ENCODE measurements at places on chromosomes 16 and 17.

- no peak for DNase-seq
Measured at GRCh38 chr16:23182679-23183542, at the start of gene SCNN1G. Gene SCNN1G, plus strand, starts transcription at chr16:23182745. Its CDS starts 3,527 bp downstream, at chr16:23186272.

DNA sequence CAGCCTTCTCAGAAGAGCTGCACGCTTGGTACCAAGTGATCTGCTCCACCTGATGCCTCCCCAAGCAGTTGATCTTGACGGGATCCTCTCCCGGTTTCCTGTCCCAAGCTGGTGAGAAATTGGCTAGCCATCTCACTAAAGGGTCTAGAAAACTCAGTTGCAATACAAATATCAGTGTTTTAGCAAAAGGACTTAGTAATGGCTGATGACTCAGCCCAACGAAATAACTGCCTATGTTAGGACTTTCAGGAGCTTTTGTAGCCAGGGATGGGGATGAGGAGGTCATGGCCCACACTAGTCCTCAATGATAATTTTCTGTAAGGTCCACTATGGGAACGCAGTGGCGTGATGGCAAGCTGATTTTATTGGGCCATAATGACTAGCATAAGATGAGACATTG is 23.3 kb upstream of the ENGASE start:
- DNase-seq: no peak

DNA sequence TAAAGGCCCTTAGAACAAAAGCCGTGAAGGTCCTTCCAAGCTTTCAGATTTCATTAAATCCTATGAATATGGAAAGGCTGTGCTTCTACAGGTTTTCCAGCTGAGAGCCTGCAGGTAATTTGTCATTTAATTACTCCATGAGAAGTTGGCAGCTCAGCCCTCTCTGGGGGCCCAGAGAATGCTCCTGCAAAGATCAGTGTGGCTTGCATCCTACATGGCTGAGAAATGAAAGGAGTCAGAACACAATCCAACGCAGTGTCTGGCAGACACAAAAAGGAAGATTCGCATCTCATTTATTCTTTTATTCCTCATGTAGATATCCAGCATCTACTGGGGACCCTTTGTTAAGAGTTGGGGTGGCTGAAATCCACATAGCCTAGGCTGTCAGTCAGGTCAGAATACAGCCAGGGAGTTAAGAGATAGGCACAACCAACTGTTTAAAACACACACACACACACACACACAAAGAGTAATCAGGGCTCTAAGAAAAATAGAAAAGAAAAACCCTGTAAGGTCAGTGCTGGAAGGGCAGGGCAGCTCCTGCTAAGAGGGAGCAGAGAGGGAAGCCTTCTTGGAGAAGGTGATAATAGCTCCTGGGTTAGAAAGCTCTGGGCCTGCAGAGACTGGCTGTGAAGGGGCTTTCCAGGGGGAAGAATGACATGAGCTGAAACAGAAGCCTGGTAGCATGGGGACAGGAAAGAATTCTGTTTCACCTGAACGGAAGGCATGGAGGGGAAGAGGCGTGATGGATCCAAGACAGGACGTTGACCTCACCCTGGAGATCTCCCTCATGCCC is 46.9 kb upstream of the WSCD1 start:
- DNase-seq: no peak

- no peak for DNase-seq
Measured at GRCh38 chr16:10879681-10880589, 2.9 kb downstream of the CIITA start.

- DNase-seq: no peak
Measured at GRCh38 chr16:58836427-58836826, 102.3 kb upstream of the GOT2 start.

GRCh38 chr17:74369221-74369620 is 1.9 kb downstream of the GPR142 start:
- DNase-seq: peak; percentile 68

DNA sequence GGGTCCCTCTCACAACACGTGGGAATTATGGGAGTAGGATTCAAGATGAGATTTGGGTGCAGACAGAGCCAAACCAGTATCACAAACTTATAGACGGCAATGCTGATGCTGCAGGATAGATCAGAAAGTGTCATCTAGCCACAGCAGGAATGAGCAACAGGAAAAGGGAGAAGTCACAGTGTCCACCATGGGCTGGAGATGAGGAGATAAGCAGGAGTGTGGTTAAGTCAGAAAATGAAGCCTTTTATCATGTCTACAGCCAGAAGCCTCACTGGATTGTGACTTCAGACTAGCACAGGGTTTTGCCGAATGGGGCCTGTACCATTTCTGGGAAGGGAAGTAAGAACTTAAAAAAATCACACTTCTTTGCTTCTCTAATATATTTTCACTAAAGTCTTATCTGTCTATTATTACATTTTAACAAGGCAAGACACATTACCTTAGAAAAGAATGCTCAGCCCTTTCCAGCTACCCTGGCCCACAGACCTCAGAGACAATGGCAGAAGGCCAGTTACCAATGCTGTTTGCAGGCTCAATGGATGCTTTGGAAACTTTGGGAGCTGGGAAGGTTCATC is 490.2 kb upstream of the SALL1 start:
- DNase-seq: no peak

DNA sequence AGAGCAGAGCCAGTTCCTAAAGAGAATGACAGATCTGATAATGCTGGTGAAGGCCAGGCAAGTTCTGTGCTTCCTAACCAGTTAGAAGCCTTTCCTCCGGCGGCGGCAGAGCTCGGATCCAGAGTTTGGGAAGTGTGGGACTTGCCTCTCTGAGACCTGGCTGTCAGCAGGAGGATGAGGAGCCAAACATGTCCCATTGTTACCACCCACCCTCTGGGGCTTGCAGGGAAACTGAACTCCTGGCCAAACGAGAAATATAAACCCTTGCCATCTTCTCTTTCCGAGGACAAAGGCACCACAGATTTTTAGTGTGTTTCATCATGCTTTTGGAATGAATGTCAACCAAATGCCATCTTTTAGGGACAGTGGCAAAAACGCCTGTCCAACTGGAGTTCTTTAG is 80.2 kb upstream of the SMURF2 start:
- no peak for DNase-seq

DNA sequence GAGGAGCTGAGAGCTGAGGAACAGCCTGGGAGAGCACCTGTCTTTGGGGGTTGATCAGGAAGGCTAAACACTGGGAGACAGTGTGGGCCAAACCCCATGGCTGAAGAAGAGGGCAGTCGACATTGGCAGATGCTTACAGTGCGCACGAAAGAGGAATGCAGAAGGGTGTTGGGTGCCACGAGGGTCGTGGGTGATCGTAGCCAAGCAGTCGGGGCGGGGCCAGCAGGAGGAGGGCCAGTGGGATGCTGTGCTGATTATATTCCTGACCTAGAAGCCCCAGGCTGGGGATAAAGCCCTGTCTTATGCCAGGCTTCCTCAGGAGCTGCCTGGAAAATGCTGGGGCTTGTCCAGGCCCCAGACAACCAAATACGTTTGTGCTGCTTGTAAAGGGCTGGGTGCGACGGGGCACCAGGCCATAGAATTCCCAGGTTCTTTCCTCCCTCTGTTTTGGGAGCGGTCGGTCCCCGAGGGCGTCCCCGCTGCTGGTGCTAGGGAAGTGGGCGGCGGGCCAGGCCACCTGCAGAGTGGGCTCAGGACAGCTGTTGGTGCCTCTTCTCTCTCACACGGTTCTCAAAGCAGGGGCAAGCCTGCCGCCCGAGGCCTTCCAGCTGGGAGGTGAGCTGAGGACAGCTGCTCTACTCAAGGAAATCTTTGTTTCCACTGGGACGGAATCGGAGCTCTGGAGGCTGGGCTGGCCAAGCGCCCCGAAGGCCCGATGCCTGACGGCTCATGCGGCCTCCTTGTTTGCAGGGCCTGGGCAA is 10.0 kb downstream of the C1QTNF1 start:
- no peak for DNase-seq

- no peak for DNase-seq
Measured at GRCh38 chr16:11203111-11203623, 52.8 kb downstream of the SOCS1 start.
